ENCODE measurements at places on chromosomes 13 and 19. TPM values are rescaled to one million over a fixed set of nuclear protein-coding genes. Genes with fewer than 3 reads are reported as not detected.

DNA sequence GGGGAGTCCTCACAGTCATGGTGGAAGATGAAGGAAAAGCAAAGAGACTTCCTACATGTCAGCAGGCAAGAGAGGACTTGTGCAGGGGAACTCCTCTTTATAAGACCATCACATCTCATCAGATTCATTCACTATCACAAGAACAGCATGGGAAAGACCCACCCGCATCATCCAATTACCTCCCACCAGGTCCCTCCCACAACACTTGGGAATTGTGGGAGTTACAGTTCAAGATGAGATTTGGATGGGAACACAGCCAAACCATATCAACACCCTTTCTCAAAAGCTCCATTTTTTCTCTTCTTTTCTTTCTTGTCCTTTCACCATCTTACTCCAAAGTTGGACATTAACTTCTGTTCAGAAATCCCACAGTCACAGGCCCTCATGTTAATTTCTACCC, 4.7 kb upstream of the LRP3 start:
- no peaks in the 10 kb centered on the region for H3K27me3 ChIP-seq
- H3K4me1 ChIP-seq, result no peaks in the 10 kb centered on the region
- no peak overlapping the region for H3K4me3 ChIP-seq
- no peaks in the 10 kb centered on the region for H3K36me3 ChIP-seq
- no peak for DNase-seq

DNA sequence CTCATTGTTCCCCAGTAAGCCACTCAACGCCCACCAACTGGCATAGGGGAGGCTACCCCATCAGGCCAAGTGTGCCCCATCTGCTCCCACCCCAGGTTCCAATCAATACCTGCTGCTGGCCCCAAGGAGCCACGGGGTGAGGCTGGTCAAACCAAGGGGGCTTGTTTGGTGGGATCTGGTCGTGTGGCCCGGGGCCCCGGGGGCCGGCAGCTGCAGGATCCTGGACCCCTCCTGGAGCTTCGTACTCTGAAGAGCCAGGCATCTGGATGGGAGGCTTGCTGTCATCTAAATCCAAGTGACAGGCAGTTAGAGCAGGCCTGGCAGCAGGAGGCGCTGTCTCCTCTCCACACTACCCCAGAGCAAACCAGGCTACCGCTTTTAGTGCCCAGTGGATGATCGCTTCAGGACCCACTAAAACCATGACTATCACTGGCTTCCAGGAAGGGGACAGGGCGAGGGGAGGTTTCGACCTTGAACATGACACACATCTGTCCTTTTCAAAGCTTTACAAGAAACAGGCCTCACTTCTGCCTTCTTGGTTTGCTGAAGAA, 14.2 kb downstream of the CHERP start:
- H3K4me1 ChIP-seq, result no peaks in the 10 kb centered on the region
- no peak overlapping the region for H3K4me3 ChIP-seq
- no peak for DNase-seq
- H3K36me3 ChIP-seq, result no peaks in the 10 kb centered on the region
- no peak overlapping the region for H3K27ac ChIP-seq

GRCh38 chr19:43474986-43475705, 9.7 kb upstream of the LYPD3 start:
- no peak overlapping the region for H3K4me3 ChIP-seq
- peak overlapping the region; percentile 85 for H3K27ac ChIP-seq
- H3K4me1 ChIP-seq, result no peaks in the 10 kb centered on the region
- no peaks in the 10 kb centered on the region for H3K27me3 ChIP-seq

Gene FXYD1
- total RNA-seq, result 7.5 TPM

DNA sequence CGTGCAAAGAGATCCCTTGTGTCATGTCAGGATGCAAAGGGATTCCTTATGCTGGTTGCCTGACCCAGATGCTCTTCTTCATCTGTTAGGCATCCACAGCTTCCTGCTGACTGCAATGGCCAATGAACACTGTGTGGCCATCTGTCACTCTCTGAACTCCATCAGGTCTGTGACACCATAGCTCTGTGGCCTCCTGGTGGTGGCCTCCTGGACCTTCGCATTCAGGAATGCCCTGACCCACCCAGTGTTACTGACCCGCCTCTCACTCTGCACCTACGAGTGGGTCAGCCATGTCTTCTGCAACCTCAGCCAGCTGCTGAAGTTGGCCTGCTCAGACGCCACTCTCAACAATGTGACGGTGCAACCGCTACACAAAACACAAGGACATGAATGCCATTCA, 23.9 kb upstream of the TPM4 start:
- H3K36me3 ChIP-seq, result no peaks in the 10 kb centered on the region
- H3K27me3 ChIP-seq, result no peaks in the 10 kb centered on the region
- H3K4me1 ChIP-seq, result no peaks in the 10 kb centered on the region
- no peak overlapping the region for H3K4me3 ChIP-seq
- no peak for DNase-seq

DNA sequence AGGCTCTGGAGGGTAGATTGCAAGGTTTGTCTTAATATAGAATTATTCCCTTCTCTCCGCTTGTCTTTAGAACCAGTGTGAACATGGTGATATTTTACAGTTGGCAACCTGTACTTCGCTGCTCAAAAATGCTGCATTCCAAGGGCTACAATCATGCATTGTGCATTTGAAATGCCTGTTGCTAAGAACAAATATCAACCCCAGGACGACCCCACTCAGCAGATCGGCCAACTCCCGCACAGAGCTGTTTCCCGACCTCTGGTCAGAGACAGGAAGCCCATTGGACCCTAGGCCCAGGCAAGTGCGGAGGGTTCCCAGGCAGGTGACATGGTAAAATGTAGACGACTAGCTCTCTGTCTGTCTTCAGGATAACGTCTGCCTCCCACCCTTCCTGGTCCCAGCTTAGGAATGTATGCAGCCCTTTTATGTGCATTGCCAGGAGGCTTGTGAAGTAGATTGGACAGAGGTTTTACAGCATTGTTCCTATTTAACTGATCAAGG, 263.5 kb downstream of the FOXO1 start:
- H3K27me3 ChIP-seq, result no peaks in the 10 kb centered on the region
- peak overlapping the region; percentile 39 for H3K27ac ChIP-seq
- no peaks in the 10 kb centered on the region for H3K36me3 ChIP-seq
- H3K4me1 ChIP-seq, result peaks cover 11% of the 10 kb centered on the region
- no peak for DNase-seq
- no peak overlapping the region for H3K4me3 ChIP-seq

Gene TNFSF13B
- total RNA-seq, result 0.48 TPM

DNA sequence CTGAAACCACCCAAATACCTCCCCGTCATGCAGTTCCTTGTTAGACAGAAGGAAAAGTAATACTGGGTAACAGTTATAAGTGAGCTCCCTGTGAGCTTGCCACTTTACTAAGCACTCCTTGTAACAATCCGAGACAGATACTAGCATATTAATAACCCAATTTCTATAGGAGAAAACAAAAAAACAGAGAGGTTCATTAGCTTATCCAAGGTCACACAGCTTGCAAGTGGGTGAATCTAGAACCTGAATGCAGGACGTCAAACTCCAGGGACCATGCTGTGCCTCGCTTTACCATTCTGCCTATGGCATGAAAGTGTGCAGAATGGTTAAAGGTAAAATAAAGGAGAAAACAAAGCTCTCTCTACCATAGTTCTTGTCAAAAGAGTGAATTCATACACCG, 15.4 kb downstream of the SIGLEC5 start:
- DNase-seq, result no peak
- no peaks in the 10 kb centered on the region for H3K4me1 ChIP-seq
- H3K27ac ChIP-seq, result no peak overlapping the region

Gene SLAIN1
- total RNA-seq, result 19.5 TPM

- H3K4me3 ChIP-seq, result no peak overlapping the region
- H3K36me3 ChIP-seq, result no peaks in the 10 kb centered on the region
- DNase-seq, result no peak
- no peak overlapping the region for H3K27ac ChIP-seq
- no peaks in the 10 kb centered on the region for H3K4me1 ChIP-seq
These were observed 19.1 kb downstream of the PGLS start for GRCh38 chr19:17530586-17530985.

GRCh38 chr13:97141564-97142005, 80.5 kb upstream of the MBNL2 start:
- H3K4me3 ChIP-seq, result no peak overlapping the region
- no peaks in the 10 kb centered on the region for H3K36me3 ChIP-seq
- peak; percentile 90 for DNase-seq
- H3K27me3 ChIP-seq, result no peaks in the 10 kb centered on the region
- peaks cover 16% of the 10 kb centered on the region for H3K4me1 ChIP-seq

GRCh38 chr19:1282588-1283206, 3.0 kb upstream of the EFNA2 start:
- H3K27ac ChIP-seq, result no peak overlapping the region
- H3K27me3 ChIP-seq, result no peaks in the 10 kb centered on the region
- no peak for DNase-seq
- H3K36me3 ChIP-seq, result no peaks in the 10 kb centered on the region
- H3K4me1 ChIP-seq, result peaks cover 30% of the 10 kb centered on the region

DNA sequence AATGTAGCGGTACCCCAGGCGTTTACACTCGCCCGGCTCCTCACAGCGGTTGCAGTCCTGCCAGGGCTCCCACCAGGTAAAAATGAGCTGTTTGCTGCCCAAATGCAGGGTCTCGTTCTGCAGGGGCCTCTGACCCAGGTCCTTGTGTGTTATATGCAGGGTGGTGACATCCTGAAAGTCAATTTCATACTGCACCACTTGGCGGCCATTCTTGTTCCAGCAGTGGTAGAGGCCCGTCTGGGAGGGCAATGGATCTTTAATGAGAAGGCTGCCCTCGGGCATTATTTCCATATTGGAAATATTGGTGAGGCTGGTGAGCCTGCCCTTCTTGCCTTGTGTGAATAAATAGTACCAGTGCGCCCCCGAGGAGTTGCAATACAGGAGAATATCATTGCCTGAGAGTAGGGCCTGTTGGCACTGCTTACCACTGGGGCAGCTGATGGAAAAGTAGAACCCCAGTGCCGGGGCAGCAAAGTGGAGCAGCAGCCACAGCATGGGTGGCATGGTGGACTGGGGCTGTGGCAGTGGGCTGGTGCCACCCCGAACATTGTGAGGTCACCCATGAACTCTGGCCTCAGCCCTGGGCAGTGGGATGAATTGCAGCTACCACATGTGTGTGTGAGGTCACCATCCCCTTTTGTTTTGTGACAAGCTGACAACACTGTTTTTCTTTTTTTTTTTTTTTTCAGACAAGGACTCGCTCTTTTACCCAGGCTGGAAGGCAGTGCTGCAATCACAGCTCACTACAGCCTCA, at the start of gene FAM187B:
FAM187B (minus strand) TSS at position 563 of the 754 bp plus-strand sequence; CDS start at position 504, 59 bp downstream.
- H3K27ac ChIP-seq, result no peak within 1 kb of the TSS
- H3K4me3 ChIP-seq, result no peak within 1 kb of the TSS
- DNase-seq, result no peak

Gene TNFSF9
- total RNA-seq, result 2.3 TPM

DNA sequence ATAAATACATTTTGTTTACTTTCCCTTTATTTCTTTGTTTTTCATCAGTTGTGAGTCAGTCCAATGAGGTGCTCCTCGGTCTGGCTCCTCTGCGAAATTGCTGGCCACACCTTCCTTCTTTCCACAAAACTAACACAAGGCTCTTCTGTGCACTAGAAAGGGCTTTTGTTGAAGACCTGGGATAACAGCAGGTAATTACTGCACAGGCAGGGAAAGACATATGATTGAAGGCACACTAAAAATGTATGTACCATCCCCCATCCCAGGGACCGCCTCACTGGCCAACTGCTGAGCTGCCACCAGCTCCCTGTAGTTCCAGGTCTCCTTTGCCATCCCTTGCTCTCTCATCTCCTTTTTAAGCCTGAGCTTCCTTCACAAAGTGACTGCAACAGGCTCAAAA, 180.5 kb downstream of the EFNB2 start:
- no peak overlapping the region for H3K4me3 ChIP-seq
- no peak for DNase-seq
- H3K4me1 ChIP-seq, result peaks cover 3% of the 10 kb centered on the region

Gene EPN1
- 40.2 TPM for total RNA-seq

DNA sequence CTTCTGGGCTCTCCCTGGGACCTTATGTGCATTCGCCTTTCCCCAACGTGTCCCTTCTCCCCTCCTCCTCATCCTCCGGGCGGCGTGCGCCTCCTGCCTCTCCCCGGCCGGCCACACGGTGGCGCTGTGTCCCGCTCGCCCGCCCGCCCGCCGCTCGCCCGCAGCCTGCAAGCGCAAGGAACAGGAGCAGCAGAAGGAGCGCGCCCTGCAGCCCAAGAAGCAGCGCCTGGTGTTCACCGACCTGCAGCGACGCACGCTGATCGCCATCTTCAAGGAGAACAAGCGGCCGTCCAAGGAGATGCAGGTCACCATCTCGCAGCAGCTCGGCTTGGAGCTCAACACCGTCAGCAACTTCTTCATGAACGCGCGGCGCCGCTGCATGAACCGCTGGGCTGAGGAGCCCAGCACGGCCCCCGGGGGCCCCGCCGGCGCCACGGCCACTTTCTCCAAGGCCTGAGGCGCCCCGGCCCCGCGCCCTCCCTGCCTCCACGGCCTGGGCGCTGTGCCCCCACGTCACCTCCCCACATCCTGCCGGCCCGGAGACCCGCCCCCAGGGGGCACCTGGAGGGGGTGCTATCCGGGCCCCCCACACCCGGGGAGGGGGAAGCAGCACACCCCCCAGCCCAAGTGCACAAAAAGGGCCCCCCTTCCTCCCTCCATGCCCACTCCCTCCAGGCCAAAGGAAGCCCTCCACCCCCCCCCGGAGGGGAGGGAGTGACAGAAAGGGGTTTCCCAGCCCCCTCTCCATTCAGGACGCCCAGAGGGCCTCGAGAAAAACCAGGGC, 21.9 kb downstream of the ONECUT3 start:
- no peak overlapping the region for H3K27ac ChIP-seq
- H3K4me1 ChIP-seq, result no peaks in the 10 kb centered on the region
- peaks cover 74% of the 10 kb centered on the region for H3K27me3 ChIP-seq
- no peaks in the 10 kb centered on the region for H3K36me3 ChIP-seq

GRCh38 chr19:55440411-55441105, 2.5 kb downstream of the SHISA7 start:
- H3K27ac ChIP-seq, result no peak overlapping the region
- no peak for DNase-seq

Gene ATXN8OS
- 0.23 TPM for total RNA-seq

DNA sequence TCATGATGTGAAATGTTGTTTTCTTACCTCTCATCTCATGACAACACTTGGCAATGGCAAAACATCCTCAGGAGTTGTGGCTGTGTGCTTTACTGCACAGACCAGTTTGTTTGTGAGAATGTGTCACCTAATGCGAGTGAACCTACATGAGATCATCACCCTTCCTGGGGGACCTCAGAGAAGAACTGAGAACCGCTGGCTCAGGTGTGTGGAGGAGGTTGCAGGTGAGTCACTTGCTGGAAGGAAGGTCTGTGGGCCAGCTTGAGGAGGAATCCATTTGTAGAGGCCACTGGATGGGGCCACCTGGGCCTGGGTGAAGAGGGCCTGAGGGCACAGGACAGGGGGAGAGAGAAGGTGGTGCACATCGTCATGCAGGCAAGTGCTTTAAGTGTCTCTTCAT, 3.0 kb upstream of the CEACAM1 start:
- DNase-seq, result no peak
- H3K27me3 ChIP-seq, result no peaks in the 10 kb centered on the region
- H3K4me3 ChIP-seq, result no peak overlapping the region
- no peak overlapping the region for H3K27ac ChIP-seq
- peaks cover 12% of the 10 kb centered on the region for H3K4me1 ChIP-seq

All from hepatocyte (in vitro differentiated cells).